NCI-H187 (cell line): ENCODE measurements at places on chromosomes 7 and 10.

DNA sequence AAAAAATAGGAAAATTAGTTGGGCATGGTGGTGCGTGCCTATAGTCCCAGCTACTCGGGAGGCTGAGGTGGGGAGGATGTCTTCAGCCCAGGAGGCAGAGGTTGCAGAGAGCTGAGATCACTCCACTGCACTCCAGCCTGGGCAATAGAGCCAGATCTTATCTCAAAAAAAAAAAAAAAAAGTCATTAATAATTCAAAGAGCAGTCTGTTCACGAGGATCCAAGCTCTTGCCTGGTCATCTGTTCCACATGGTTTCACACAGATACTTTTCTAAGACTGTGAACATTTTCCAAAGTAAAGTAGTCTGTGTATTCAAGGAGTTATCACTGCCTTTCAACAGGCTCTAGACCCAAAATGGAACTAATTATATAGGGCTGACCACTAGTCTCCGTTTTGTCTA, 86.9 kb downstream of the ZNF277 start:
- DNase-seq: no peak

- DNase-seq: no peak
These were observed 66.6 kb downstream of the CALML3 start for GRCh38 chr10:5591336-5591824.

DNA sequence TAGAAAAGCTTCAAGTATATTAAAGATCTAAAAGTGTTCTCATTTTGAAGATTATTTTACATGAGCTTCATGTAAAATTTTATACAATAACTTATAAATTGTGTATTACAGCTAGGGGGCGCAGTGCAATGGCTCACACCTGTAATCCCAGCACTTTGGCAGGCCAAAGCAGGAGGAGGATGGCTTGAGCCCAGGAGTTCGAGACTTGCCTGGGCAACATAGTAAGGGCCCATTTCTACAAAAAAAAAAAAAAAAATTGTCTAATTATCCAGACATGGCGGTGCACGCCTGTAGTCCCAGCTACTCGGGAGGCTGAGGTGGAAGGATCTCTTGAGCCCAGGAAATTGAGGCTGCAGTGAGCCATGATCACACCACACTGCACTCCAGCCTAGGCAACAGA, 16.6 kb downstream of the ACBD5 start:
- no peak for DNase-seq

DNA sequence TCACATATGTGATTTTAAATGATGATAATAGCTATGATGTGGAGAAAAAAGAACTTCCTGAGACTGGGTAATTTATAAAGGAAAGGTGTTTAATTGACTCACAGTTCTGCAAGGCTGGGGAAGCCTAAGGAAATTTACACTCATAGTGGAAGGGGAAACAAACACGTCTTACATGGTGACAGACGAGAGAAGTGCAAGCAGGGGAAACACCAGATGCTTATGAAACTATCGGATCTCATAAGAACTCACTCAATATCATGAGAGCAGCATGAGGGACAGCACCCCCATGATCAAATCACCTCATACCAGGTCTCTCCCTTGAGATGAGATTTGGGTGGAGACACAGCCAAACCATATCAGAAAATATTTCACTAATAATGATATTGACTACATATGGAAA, 4.1 kb upstream of the LIPN start:
- no peak for DNase-seq

GRCh38 chr10:6499974-6500373, 80.1 kb downstream of the PRKCQ start:
- no peak for DNase-seq

DNA sequence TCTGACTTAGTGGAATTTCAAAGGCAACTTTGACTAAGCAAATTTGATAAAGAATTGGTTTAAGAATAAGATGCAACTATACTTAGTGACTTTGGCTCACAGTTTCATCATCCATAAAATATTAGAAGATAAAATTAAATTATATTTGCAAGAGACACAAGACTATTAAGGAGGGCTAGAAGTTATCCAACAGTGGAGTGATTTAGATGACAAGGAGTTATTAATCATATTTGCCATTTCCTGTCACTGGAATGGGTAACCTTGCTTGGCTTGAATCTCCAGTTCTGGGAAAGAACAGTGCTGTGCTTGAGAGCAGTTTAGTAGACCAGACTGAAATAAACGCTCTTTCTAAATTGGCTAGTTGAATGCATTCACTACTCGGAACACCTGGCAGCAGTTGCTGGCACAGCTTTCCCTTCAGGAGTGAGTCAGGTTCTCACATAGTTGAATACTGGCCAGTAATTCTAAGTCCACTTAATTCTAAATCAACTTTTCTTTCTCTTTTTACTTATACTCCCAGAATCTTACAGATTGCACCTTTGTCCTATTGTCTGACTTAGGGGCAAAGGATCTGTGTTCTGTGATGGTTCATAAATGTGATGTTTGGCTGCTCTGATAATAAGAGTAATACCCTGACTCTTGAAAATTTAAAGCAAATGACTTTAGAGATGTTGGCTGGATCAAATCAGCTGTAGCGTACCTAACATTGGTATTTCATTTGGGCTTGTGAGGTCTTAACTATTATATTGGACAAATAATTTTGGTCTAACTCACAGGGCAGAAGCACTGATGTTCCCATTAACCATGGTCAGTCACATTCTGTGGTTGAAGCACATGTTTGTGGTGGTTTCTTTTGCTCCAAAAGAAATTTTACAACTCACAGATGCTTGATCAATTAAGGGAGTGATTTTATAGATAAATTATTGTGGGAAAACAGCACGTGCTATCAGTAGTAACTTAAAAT, 16.6 kb downstream of the STMP1 start:
- no peak for DNase-seq

DNA sequence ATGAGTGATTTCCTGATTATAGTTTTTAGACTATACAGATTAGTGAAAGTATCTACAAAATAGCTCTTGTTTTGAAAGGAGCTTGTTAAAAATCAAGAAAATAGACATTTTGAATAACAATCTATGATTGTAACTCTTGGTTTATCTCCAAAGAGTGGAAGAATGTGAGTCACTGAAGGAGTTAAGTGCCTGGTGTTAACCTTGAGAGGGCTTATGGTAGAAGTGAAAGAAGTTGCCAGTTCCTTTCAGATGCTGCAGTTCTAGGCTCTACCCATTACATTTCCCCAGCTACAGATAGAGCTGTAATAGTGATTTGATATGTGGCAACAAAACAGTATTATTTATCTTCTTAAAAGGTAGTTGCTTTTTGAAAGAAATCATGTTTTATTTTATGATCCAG, 12.7 kb downstream of the NRBF2 start:
- DNase-seq: no peak

DNA sequence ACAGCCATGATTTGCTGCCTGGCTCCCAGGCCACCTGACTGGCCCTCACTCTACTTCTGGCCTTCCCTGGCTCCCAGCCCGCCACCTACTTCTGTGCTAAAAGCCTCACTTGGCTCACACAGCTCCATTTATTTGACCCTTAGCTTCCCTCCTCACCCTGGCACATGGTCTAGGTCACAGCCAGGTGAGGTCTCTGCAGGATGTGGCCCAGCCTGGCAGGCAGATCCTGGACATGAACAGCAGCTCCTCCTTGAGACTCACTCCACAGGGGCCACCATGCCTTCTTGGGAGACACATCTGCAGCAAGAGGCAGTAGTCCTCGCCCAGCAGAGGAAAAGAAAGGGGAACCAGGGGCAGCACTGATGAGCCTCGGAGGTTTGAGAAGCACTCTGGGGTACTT, 64.6 kb downstream of the GRID1 start:
- DNase-seq: no peak
